ENCODE measurements at places on chromosomes 16 and 17. TPM values are rescaled to one million over a fixed set of nuclear protein-coding genes. Genes with fewer than 3 reads are reported as not detected.
A peak's percentile ranks its signal among the peaks of the same experiment; 100 is the strongest.

DNA sequence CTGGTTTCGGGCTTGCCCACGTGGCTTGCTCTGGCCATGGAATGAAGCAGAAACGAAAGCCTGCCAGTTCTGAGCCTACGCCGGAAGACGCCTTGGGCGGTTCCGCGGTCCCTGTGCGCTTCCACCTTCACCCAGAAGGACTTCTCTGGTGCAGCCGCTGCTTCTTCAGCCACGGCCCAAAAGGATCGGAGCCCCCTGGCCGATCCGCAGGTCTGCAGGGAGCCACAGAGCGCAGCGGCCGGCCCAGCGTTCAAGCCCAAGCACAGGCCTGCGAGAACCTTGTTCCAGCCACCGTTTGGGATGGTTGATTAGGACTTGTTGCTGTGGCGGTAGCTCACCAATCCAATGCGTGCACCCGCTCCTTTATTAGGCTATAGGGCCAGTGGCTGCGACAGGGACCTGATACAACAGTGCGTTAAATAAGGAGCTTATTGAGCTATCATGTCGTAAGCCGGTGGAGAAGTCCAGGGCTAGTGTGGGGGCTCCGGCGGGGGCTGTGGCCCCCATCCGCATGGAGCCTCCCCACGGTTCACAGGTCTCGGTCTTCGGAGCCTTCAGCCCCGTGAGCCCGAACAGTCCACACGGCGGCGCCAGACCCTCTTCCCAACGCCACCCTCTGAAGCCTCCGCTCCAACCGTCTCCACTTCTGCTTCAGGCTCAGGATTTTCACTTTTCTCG is 10.2 kb upstream of the MPP2 start:
- H3K4me1 ChIP-seq = no peaks in the 10 kb centered on the region
- H3K4me3 ChIP-seq = no peak overlapping the region
- H3K36me3 ChIP-seq = no peaks in the 10 kb centered on the region
- DNase-seq = no peak
- peaks cover 25% of the 10 kb centered on the region for H3K27me3 ChIP-seq

GRCh38 chr16:67206129-67206837 is 7.4 kb downstream of the ELMO3 start:
- H3K27me3 ChIP-seq = peaks cover 4% of the 10 kb centered on the region
- DNase-seq = no peak
- peak overlapping the region; percentile 75 for H3K27ac ChIP-seq
- H3K36me3 ChIP-seq = no peaks in the 10 kb centered on the region
- no peak overlapping the region for H3K4me3 ChIP-seq

GRCh38 chr16:4313563-4314531 is 2.0 kb upstream of the GLIS2 start:
- H3K27ac ChIP-seq = peak overlapping the region; percentile 91
- no peaks in the 10 kb centered on the region for H3K36me3 ChIP-seq
- no peak overlapping the region for H3K4me3 ChIP-seq
- H3K27me3 ChIP-seq = no peaks in the 10 kb centered on the region
- no peak for DNase-seq

DNA sequence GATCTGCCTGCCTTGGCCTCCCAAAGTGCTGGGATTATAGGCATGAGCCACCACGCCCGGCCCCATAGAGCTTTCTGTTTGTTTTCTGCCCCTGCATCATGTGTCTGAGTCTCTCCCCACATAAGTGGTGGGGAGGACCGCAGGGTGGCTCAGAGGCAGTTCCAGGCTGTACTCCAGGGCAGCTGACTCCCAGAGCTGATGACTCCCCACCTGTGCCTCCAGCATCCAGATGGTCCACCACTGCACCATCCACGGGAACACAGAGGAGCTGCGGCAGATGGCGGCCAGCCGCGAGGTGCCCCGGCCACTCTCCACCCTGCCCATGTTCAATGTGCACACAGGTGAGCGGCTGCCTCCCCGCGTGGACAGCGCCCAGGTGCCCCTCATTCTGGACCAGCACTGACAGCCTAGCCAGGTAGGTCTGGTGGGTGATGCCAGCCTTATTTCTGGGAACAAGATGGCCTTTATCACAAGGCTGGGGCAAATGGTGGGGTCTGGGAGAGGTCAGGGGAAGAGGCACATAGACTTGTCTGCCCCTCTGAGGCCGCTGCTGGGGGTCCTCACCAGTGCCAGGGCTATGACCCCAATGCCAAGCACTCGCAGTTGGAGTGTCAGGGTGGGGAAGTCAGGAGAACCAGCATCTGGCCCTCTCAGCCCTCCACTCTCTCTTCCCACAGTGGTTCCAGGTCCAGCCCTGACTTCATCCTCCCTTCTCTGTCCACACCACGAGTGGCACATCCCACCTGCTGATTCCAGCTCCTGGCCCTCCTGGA is 9.4 kb downstream of the SGCA start:
- H3K4me1 ChIP-seq = peaks cover 68% of the 10 kb centered on the region
- peak overlapping the region; percentile 62 for H3K4me3 ChIP-seq
- H3K27me3 ChIP-seq = peaks cover 78% of the 10 kb centered on the region

- no peaks in the 10 kb centered on the region for H3K27me3 ChIP-seq
- no peak overlapping the region for H3K4me3 ChIP-seq
- no peak for DNase-seq
- peaks cover 4% of the 10 kb centered on the region for H3K4me1 ChIP-seq
Measured at GRCh38 chr17:63316100-63316499, 130.0 kb downstream of the CYB561 start.

GRCh38 chr17:41390411-41390938 is 6.9 kb downstream of the KRT31 start:
- no peaks in the 10 kb centered on the region for H3K27me3 ChIP-seq
- H3K36me3 ChIP-seq = peaks cover 16% of the 10 kb centered on the region
- no peak for DNase-seq
- H3K27ac ChIP-seq = no peak overlapping the region
- no peak overlapping the region for H3K4me3 ChIP-seq

- H3K4me1 ChIP-seq = peaks cover 21% of the 10 kb centered on the region
- no peak overlapping the region for H3K4me3 ChIP-seq
- no peak overlapping the region for H3K27ac ChIP-seq
- no peaks in the 10 kb centered on the region for H3K36me3 ChIP-seq
Measured at GRCh38 chr16:66277311-66278070, 89.0 kb upstream of the CDH5 start.

- peak overlapping the region; percentile 98 for H3K4me3 ChIP-seq
- no peak for DNase-seq
- H3K27me3 ChIP-seq = peaks cover 1% of the 10 kb centered on the region
- H3K36me3 ChIP-seq = peaks cover 12% of the 10 kb centered on the region
- peak overlapping the region; percentile 94 for H3K27ac ChIP-seq
Measured at GRCh38 chr17:59892251-59892923, 356 bp downstream of the TUBD1 start.

DNA sequence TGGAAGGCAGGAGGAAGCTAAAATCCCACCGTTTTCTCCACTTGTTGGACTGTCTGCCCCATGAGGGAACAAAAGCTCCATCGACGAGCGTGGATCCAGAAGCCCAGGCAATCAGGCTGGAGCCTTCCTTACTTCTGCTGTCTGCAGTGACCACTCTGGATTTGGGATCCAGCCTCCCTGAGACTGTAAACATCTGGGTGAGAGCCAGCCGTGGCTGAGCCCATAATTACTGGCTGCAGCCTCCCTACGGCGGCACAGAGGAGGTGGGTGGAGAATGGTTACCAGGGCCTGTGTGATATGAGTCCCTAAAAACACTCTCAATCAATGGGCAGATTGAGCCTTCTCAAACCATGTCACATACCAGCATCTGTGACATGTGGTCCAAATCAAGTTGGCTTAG is 158.2 kb downstream of the FOXL1 start:
- H3K27me3 ChIP-seq = peaks cover 5% of the 10 kb centered on the region
- H3K4me3 ChIP-seq = no peak overlapping the region
- H3K27ac ChIP-seq = no peak overlapping the region
- no peak for DNase-seq
- H3K4me1 ChIP-seq = peaks cover 61% of the 10 kb centered on the region

Gene AATF
- total RNA-seq = 53.4 TPM

Gene MFSD6L
- total RNA-seq = not detected

Gene C16orf92
- total RNA-seq = not detected

Gene CHRNE
- not detected for total RNA-seq

Data from HFFc6 (cell line).